Right hindlimb (tissue), 1 donor: ENCODE measurements at places on chromosomes 7 and 10.

GRCh38 chr10:96718304-96718990, 1.9 kb downstream of the PIK3AP1 start:
- DNase-seq: no peak

GRCh38 chr7:106358103-106358663, 73.4 kb upstream of the NAMPT start:
- DNase-seq: no peak

- DNase-seq: no peak
Observed at GRCh38 chr7:95309951-95310350, 14.4 kb downstream of the PON1 start.

DNA sequence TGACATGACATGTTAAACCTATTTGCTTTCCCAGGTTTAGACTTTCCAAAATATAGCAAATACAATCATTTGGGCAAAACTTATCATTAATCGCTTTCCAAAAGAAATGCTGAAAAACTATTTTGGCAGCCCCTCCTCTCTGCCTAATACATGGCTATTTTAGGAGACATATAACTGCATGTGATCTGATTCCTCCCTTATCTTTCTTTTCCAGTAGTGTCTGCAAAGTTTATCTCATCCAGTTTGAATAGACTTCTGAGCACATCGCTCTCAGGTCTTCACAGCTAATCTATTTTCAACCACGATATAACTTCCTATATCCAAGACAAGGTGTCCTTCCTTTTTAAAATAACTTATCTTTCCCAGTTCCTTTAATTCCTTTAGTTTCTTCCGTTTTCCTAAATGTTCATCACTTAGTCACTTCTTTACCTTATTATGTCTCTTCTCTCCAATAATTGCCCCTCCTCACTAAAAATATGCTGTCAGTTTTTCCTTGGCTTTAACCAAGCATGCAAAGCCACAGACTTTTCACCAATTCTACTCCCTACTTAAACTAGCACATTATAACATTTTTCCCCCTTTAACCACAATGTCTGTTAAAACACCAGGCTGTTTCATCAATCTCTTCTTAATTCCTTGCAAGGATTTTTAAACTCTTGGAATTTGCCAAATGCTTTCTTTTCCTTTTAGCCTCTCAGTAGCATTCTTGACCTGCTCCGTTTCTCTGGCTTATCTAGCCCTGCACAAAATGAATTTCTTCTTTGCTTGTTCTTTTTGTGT, 24.4 kb downstream of the GNG11 start:
- DNase-seq: no peak

DNA sequence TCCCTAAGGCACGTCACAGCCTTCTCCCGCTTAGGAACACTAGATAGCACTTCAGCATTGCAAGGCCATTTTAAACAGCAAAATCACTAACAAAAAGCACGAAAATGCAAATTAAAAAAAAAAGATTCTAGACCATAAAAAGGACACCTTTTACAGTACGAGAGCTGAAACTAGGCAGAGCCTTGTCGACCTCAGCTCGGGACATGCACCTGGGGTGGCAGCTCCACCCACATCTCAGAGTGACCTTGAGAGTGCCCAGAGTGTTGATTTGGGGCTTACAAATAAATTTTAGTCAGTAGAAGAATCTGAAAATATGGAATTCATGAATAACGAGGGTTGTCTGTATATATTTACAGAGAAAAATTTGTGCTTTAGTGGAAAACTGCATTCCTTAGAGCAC, 1.1 kb downstream of the MRPS24 start:
- no peak for DNase-seq

GRCh38 chr7:77862691-77863090, 64.1 kb downstream of the PHTF2 start:
- no peak for DNase-seq

- DNase-seq: no peak
Observed at GRCh38 chr10:118028619-118029018, 18.1 kb downstream of the RAB11FIP2 start.

DNA sequence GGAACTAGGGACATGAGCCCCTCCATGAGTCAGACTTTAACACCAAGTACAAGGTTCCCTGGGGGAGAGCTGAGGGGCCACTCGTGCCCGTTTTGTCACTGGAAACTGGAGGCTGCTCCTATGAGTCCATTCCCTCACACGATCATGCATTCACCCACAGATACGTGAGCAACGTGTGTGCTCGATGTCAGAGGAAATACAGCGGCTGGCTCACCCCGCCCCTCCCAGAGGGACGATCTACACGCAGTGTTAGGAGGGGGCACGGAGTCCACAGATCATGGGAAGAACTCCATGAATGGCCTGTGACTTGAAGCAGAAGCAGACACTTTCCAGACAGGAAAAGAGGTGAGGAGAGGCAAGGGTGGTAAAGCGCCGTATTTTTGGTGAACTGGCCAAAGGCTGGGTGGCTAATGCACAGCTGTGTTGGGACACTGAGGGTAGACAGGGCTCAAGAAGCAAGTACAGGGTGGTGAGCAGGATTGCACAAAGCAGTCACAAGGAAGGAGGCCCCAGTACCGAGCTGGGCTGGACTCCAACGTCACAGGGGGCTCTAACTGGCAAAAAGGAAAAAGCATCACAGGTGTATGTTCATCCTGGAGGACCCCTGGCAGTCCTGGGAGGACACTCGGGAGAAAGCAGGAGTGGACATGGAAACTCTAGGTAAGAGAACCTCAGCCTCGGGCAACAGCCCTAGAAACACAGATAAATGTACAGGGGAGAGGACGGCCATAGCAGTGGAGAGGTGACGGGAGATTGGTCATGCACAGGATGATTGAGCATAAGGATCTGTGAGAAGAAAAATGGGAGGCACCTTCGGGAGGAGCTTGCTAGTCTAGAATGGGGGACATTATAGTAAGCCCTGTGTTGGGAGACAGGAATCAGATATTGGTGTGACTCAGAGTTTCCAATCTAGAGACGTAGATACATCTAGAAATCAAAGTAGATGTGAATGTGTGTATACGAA, 41.2 kb downstream of the TNS3 start:
- DNase-seq: peak; percentile 12

DNA sequence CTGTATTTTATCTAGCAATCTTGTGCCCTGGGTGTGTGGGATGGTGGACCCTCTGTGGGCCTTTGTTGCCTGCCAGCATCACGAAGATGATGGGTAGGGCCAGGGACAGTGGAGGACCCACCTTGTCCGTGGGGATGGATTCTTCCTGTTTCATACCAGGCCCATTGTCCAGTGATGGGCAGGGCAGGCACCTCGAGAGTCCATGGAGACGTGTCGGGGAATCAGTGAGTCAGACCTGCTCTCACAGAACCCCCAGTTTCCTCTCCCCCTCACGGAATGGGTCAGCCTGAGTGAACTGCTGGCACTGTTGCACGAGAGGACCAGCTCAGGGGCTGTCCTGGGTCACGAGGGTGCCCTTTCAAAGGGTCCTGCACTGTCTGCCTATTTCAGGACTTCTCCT, 401.2 kb downstream of the RPS24 start:
- DNase-seq: no peak

DNA sequence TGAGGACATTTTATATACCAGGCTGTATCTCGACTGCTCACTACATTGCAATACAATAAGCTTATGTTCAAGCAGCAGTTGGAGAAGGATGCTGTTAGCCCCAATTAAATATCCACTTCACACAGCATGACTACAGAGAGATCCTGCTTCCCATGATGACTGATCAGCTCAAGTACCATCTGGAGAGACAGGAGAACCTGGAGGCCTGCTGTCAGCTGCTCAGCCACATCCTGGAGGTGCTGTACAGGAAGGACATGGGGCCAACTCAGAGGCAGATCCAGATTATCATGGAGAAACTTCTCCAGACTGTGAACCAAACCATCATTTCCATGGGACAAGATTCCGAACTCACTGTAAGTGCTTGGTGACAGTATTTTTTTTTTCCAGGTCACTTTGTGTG, 22.5 kb downstream of the RNF133 start:
- DNase-seq: no peak

DNA sequence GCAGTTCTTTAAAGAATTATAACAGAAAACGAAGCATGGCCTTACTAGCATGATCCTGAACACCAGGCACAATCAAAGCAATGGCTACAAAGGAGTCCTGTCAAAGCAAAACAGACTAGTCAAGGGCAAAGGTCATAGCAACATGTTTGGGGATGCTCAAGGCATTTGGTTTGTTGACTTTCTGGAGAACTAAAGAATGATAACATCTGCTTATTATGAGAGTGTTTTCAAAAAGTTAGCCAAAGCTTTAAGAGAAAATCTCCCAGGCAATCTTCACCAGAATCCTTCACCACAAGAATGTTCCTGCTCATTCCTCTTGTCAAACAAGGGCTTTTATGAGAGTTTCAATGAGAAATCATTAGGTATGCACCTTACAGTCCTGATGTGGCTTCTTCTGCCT, 95.1 kb upstream of the CPXM2 start:
- DNase-seq: no peak

- no peak for DNase-seq
Observed at GRCh38 chr7:108358553-108358952, 97.7 kb downstream of the NRCAM start.
